ENCODE measurements at places on chromosomes 4 and X.

DNA sequence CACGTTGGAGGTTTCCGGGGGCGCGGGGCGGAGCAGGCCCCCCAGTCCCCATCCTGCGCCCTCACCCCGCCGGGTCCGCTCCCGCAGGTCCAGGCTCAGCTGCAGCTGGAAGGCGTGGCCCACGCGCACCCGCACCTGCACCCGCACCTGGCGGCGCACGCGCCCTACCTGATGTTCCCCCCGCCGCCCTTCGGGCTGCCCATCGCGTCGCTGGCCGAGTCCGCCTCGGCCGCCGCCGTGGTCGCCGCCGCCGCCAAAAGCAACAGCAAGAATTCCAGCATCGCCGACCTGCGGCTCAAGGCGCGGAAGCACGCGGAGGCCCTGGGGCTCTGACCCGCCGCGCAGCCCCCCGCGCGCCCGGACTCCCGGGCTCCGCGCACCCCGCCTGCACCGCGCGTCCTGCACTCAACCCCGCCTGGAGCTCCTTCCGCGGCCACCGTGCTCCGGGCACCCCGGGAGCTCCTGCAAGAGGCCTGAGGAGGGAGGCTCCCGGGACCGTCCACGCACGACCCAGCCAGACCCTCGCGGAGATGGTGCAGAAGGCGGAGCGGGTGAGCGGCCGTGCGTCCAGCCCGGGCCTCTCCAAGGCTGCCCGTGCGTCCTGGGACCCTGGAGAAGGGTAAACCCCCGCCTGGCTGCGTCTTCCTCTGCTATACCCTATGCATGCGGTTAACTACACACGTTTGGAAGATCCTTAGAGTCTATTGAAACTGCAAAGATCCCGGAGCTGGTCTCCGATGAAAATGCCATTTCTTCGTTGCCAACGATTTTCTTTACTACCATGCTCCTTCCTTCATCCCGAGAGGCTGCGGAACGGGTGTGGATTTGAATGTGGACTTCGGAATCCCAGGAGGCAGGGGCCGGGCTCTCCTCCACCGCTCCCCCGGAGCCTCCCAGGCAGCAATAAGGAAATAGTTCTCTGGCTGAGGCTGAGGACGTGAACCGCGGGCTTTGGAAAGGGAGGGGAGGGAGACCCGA lies 14.0 kb downstream of the SHOX start:
- H3K27me3 ChIP-seq = peaks cover 60% of the 10 kb centered on the region
- DNase-seq = peak; percentile 45
- no peaks in the 10 kb centered on the region for H3K36me3 ChIP-seq
- no peak overlapping the region for H3K4me3 ChIP-seq
- H3K4me1 ChIP-seq = peaks cover 5% of the 10 kb centered on the region
- H3K27ac ChIP-seq = no peak overlapping the region

GRCh38 chr4:74095886-74096264 lies 3.1 kb downstream of the CXCL2 start:
- no peaks in the 10 kb centered on the region for H3K36me3 ChIP-seq
- peaks cover 2% of the 10 kb centered on the region for H3K27me3 ChIP-seq
- H3K27ac ChIP-seq = no peak overlapping the region
- no peak overlapping the region for H3K4me3 ChIP-seq
- no peak for DNase-seq
- peaks cover 4% of the 10 kb centered on the region for H3K4me1 ChIP-seq

DNA sequence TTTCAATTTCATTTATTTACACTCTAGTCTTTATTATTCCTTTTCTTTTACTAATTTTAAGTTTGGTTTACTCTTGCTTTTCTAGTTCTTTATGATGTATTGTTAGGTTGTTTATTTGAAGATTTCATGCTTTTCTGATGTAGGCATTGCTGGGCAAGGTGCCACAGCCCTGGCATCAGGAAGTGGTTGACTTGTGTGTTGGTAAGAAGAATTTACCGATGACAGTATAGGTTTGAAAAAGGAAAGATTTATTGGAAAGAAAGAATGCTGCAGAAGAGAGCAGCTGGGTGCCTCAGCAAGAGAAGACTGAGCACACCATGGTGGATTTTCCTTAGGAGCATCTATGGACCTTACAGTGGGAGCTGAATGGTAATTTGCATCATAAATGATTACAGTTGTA lies 153.2 kb downstream of the KLF8 start:
- H3K27me3 ChIP-seq = peaks cover 2% of the 10 kb centered on the region
- no peak for DNase-seq
- no peaks in the 10 kb centered on the region for H3K4me1 ChIP-seq
- H3K36me3 ChIP-seq = no peaks in the 10 kb centered on the region
- no peak overlapping the region for H3K4me3 ChIP-seq
- H3K27ac ChIP-seq = no peak overlapping the region

- no peak overlapping the region for H3K4me3 ChIP-seq
- H3K4me1 ChIP-seq = no peaks in the 10 kb centered on the region
- H3K36me3 ChIP-seq = no peaks in the 10 kb centered on the region
- DNase-seq = no peak
- no peak overlapping the region for H3K27ac ChIP-seq
Measured at GRCh38 chr4:174544496-174544895, 22.2 kb upstream of the HPGD start.

GRCh38 chrX:4925911-4926310 lies 1212.5 kb upstream of the PRKX start:
- H3K4me3 ChIP-seq = no peak overlapping the region
- DNase-seq = no peak
- no peaks in the 10 kb centered on the region for H3K4me1 ChIP-seq
- H3K27ac ChIP-seq = no peak overlapping the region
- no peaks in the 10 kb centered on the region for H3K27me3 ChIP-seq

DNA sequence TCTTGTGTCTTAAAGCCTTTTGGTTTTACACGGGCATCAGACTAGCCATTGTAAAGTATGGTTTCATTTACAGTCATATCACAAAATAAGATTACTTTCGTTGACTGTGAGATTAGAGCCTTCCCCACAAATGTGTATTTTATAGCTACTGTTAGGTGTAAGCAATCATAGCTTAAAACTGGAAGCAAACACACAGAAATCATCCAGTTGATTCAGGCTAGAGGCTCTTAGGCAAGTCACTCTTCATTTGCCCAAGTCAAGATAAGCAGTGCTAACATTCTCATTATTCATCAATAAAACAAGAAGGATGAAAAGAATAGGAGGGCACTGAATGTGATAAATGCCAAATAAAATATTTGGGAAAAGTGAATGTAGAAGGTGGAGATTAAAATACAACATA lies 448.7 kb upstream of the FAM241A start:
- no peaks in the 10 kb centered on the region for H3K36me3 ChIP-seq
- no peak overlapping the region for H3K4me3 ChIP-seq
- no peaks in the 10 kb centered on the region for H3K27me3 ChIP-seq
- H3K27ac ChIP-seq = no peak overlapping the region
- no peak for DNase-seq

DNA sequence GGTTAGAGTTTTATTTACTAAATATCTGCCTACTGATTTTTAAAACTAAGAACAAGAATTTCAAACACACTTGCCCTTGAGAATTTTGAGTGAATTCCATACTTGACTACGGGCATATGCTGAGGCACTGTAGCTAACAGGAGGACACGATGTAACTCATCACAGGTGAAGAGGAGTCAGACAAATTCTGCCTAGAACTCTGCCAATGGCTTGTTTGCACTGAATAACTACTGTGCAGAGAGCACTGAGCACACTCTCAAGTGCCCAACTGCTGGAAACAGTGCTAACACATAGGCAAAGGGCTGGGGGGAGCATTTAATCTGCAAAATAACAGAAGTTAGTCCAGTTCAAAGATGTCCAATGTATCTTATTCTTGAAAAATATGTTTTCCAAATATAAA lies 104.4 kb downstream of the WDFY3 start:
- H3K27ac ChIP-seq = no peak overlapping the region
- H3K27me3 ChIP-seq = no peaks in the 10 kb centered on the region
- no peak overlapping the region for H3K4me3 ChIP-seq
- H3K36me3 ChIP-seq = peaks cover 7% of the 10 kb centered on the region
- no peaks in the 10 kb centered on the region for H3K4me1 ChIP-seq

DNA sequence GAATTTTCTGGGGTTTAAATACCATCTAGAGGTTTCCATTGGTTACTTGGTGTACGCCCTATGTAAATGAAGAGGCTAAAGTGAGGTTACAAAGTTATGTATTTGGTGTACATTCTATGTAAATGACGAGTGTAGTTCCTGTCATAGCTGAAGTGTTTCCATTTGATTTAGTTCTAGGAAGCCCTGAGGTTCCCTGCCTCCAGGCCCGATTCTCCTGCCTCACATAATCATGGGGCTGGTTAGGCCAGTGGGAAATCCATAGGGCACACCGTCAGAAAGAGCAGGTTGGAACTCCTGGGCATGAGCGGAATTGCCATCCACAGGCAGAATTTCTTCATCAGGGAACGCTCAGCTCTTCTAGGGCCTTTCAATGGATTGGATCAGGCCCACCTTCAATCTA lies 24.2 kb upstream of the HOPX start:
- DNase-seq = no peak
- peaks cover 8% of the 10 kb centered on the region for H3K4me1 ChIP-seq
- H3K36me3 ChIP-seq = no peaks in the 10 kb centered on the region
- no peaks in the 10 kb centered on the region for H3K27me3 ChIP-seq
- no peak overlapping the region for H3K4me3 ChIP-seq

GRCh38 chrX:24732766-24733500 lies 39.2 kb downstream of the POLA1 start:
- H3K27ac ChIP-seq = peak overlapping the region; percentile 77
- DNase-seq = peak; percentile 91
- peaks cover 2% of the 10 kb centered on the region for H3K27me3 ChIP-seq
- no peak overlapping the region for H3K4me3 ChIP-seq

- no peaks in the 10 kb centered on the region for H3K36me3 ChIP-seq
- no peaks in the 10 kb centered on the region for H3K27me3 ChIP-seq
- DNase-seq = no peak
- no peaks in the 10 kb centered on the region for H3K4me1 ChIP-seq
Measured at GRCh38 chrX:77070202-77070918, 376.8 kb upstream of the FGF16 start.

DNA sequence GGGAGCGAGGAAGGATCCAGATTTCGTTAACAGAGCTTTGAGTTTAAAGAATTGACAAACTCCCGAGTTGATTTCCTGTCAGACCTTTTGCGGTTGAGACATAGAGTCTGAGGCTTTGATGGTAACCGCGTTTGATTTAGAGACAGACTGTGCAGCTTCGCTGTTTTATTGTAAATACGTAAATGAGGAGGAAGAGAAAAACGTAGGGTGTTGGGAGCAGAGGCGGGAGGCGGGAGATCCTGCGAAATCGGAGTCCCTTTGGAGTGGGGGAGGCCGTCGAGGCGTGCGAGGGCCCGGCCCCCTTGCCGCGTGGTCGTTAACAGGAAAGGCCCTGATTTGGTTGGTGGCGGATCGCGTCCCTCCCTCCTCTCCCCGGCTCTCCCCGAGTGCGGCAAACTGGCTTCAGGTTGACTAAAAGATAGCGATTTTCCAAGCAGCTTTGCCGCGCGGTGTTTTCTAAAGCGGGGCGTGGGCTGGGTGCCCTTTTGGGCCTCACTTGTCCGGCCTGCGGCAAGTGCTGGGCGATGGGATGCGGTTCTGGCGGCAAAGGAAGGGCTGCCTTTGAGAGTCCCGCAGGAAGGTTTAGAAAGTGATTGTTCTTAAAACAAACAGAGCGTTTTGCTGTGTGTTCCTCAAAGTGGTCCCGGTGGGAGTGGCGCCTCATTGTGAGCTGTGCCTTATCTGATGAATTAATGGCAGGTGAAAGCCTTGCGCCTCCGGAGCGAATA lies 857 bp downstream of the SCML1 start:
- H3K4me1 ChIP-seq = peaks cover 10% of the 10 kb centered on the region
- H3K27ac ChIP-seq = peak overlapping the region; percentile 86
- peak overlapping the region; percentile 40 for H3K4me3 ChIP-seq

- H3K4me3 ChIP-seq = no peak overlapping the region
- H3K4me1 ChIP-seq = no peaks in the 10 kb centered on the region
- no peak for DNase-seq
- H3K27me3 ChIP-seq = no peaks in the 10 kb centered on the region
- no peaks in the 10 kb centered on the region for H3K36me3 ChIP-seq
Measured at GRCh38 chr4:84562156-84562555, 20.8 kb upstream of the CDS1 start.

- no peaks in the 10 kb centered on the region for H3K4me1 ChIP-seq
- H3K27me3 ChIP-seq = no peaks in the 10 kb centered on the region
- no peak overlapping the region for H3K4me3 ChIP-seq
- peaks cover 5% of the 10 kb centered on the region for H3K36me3 ChIP-seq
Measured at GRCh38 chr4:148192526-148192925, 249.7 kb downstream of the NR3C2 start.

DNA sequence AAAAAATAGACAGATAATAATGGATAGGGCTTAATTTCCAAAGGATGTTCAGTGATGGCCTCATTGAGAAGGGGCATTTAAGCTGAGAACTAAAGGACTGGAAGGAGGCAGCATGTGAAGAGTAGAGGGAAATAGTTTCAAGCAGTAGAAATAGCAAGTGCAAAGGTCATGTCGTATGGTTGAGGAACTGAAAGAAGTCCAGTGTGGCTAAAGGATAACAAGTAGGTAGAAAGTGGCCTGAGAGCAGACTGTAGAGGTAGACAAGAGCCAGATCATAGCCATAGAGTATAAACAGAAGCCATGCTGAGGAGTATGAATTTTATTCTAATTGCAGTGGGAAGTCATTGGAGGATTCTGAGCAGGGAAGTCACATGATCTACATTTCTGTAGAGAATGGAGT lies 72.3 kb downstream of the GRIA3 start:
- H3K4me1 ChIP-seq = no peaks in the 10 kb centered on the region
- no peak for DNase-seq
- no peaks in the 10 kb centered on the region for H3K36me3 ChIP-seq
- no peak overlapping the region for H3K27ac ChIP-seq

DNA sequence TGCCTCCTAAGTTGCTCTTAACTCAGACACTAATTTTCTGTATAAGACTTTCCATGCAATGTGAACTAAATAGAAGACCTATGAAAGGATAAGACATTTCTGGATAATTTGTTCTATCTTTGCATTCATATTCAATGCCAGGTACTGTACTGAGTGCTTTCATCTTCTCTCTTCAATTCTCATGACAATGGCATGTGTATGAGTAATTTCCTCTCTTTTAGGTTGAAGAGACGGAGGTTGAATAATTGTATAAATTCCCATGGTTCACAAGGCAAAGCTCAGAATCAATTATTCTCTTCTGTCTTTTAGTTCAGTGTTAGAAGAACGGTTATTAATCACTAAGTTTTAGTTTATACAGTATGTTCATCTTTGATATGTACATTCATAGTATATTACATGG lies 29.3 kb upstream of the CFAP299 start:
- H3K36me3 ChIP-seq = no peaks in the 10 kb centered on the region
- DNase-seq = no peak
- no peaks in the 10 kb centered on the region for H3K4me1 ChIP-seq

DNA sequence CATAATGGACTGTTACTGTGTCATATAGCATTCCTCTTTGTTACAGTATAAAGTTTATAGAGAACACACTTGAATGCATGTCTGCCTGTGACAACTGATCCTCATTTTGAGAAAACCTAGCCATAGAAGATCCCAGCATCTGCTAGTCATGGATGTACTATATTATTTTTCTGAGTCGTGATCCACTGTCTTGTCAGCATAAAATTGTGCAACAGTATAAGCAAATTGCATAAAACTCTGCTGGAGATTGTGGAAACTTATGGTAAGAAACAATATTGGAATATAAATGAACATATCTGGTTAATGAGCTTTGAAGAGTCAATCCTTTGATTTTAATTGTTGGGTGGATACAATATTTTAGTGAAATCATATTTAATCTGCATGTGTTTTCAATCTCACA lies 3.6 kb downstream of the NEIL3 start:
- H3K27ac ChIP-seq = no peak overlapping the region
- no peak overlapping the region for H3K4me3 ChIP-seq
- H3K36me3 ChIP-seq = no peaks in the 10 kb centered on the region
- DNase-seq = no peak
